ENCODE measurements at places on chromosomes 3 and 15.

GRCh38 chr3:105798381-105798934 is 70.4 kb downstream of the CBLB start:
- no peak for DNase-seq

DNA sequence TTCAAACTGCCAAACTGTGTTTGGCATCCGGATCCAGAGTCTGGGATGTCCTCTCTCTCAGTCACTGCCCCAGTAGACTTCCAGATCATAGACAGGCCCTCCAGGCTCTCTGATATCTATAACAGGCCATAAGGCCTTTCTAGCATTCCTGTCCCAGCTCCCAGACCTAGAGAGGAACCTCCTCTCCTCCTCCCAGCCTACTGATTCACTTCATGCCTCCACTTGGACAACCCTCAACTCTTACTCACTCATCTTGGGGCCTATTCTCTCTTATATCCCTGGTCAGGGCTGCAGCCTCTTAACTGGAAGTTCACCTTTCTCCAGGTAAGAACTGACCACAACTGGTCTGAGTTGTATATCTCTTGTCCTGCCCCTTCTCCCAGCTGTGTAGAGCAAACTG is 253.7 kb upstream of the TRIM42 start:
- no peak for DNase-seq

DNA sequence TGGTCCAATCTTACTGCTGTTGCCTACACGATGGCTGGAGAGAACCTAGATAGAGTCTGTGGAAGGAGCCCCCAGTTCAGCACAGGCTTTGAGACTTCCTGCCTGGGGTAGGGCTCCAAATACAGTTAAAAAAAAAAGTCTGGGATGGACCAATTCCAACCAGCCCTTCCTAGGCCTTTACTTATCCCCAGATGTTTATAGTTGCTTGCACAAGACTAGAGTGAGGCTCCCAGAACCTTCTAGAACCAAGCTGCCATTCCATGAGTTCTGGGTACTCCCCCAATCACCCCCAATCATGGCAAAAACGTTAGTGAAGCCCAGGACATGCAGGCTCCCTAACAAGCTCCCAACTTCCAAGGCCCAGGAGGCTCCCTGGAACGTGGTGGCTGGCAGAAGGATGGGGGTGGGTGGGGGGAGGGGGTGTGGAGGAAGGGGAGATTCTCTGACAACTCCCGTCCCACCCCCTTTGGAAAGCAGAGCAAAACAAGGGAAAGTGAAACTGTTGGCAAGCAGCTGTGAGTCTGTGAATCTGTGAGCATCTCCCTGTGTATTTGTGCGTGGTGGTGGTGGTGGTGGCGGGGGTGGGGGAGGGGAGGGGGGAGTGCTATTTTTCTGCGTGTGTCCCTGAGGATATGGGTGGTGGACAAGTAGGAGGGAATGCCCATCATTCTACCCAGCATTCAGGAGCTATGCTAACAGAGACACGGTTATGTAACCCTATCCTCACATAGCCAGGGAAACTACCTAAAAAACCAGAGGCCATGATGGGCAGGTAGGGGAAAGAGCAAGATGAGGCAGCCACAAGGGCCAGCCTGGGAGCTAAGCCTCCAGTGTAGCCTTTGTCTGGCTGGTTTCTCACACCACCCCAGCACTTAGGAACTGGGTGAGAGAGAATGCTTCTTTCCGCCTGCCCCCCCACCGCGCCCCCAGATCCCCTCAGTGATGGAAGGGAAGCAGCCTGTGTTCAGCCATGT is 2.0 kb downstream of the MST1R start:
- no peak for DNase-seq

GRCh38 chr3:52237657-52238172 is 1.2 kb downstream of the TWF2 start:
- no peak for DNase-seq

DNA sequence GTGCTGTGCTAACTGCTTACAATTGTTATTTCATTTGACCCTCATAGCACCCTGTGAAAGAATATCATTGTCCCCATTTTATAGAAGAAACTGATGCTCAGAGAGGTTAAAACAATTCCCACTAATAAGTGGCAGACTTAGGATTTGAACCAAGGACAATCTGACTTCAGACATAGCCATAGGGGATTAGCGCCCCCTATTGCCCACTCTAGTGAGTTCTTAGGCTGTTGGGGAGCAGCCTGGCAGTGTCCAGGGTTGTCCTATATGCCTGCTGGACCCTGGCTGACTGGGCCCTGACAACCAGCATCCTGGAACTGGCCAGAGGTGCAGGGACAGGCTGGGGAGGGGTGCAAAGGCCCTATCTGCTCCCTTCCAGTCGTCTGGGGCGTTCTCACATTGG is 15.4 kb downstream of the DPH3 start:
- no peak for DNase-seq
